Stimulated activated CD4-positive, alpha-beta T cell treated with anti-CD3 and anti-CD28 coated beads, TNF-alpha, amount 100 ng/mL, for 4 hours (primary cell): ENCODE measurements at places on chromosomes 12 and 14.

DNA sequence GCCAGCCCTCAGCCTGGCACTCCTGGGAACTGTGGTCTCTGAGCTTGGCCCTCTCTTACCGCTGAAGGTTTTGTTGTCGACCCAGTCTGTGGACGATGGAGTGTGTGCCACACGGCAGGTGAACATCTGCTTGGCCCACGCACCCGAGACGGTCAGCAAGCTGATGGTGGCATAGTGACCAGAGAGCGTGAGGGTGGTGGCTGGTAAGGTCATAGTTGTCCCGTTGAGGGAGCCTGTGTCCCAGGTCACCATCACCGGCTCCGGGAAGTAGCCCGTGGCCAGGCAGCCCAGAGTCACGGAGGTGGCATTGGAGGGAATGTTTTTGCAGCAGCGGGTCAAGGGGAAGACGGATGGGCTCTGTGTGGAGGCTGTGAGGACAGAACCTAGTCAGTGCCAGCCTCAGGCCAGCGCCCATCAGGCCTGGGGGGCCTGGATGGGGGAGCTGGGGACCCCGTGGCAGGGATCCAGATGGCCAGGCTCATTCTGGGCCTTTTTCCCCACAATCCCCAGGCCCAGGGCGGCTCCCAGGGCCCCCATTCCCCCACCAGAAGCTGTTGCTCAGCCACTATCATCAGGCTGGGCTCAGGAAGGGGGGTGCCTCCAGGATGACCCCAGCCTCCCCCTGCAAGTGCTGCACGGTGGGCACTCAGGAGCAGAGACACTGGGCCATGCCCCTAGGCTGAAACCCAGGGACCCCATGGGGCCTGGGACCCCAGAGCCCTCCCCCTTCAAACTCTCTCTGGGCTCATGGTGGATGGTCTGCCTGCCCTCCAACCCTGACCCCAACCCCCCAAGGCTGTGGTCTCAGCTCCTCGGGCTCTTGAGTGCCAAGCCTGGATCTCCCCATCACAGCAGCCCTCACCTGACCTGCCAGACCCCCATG, 75.2 kb downstream of the TMEM121 start:
- no peak for DNase-seq

DNA sequence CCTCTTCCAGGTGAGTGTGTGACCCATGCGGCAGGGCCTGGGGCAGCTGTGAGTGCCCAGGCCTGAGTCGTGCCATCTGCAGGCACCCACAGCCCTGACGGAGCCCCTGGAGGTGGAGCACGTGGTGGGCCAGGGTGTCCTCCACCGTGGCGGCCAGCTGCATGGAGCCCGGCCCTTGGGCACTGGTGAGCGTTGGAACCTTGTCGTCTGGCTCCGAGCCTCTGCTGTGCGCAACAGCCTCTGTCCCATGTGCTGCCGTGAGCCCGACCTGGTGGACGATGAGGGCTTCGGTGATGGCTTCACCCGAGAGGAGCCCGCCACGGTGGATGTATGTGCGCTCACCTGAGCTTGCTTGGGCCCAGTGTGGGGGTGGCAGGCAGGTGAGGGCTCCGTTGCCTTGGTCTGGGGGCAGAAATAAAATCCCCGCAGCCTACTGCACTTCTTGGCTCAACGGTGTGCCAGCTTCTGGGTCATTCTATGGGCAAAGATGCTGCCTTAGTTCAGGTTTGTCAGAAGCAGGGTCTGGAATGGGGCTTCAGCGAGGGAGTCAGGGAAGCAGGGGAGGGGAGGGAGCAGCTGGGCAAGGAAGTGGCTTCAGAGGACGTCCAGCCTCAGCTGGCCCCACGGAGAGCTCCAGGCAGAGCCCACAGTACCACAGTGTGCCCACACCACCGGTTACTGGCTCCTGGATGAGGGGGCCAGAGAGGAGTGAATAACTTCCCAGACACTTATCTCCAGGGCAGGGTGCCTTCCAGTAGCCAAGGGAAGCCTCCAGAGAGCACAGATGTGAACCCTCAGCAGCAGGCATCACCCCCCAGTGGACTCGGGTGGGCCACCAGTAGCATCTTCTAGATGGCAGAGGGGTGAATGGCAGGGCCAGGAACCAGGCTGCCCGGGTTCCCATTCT, 1.2 kb upstream of the ARL6IP4 start:
- no peak for DNase-seq

DNA sequence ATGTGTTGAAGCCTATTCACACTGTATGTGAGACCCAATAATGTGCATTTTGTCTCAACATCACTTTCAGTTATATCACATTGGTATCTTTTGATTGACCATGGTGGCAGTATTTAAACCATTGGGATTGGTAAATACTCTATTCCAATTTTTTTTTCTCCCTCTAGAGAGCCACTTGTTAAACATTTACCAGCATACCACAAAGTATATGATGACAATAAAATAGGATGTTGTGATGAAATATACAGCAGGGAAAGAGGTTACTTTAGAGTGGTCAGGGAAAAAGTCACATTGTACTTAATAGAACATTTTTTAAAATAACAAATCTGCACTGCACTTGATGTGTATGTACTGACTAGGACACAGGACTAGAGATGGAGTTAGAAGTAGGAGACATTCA, 5.6 kb upstream of the LIN7A start:
- DNase-seq: no peak

DNA sequence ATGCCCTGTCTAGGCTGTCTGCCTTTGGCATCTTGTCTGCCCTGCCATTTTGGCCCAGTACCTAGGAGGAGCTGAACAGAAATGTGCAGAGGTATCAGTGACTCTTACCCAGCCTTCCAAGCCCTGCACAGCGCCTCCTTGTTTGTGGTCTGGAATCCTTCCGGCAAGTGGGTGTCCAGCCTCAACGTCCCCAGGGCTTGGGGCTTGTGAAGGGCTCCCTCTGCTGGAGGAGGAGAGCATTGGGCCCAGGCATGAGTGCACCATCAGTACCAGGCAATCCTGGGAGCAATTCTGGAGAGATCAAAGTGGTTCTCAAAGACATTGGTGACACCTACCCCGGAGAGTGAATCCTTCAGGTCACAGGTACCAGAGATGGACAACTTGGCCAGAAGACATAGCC, 2.4 kb upstream of the TCL1B start:
- no peak for DNase-seq

GRCh38 chr12:89664441-89664840, 44.2 kb downstream of the ATP2B1 start:
- no peak for DNase-seq

DNA sequence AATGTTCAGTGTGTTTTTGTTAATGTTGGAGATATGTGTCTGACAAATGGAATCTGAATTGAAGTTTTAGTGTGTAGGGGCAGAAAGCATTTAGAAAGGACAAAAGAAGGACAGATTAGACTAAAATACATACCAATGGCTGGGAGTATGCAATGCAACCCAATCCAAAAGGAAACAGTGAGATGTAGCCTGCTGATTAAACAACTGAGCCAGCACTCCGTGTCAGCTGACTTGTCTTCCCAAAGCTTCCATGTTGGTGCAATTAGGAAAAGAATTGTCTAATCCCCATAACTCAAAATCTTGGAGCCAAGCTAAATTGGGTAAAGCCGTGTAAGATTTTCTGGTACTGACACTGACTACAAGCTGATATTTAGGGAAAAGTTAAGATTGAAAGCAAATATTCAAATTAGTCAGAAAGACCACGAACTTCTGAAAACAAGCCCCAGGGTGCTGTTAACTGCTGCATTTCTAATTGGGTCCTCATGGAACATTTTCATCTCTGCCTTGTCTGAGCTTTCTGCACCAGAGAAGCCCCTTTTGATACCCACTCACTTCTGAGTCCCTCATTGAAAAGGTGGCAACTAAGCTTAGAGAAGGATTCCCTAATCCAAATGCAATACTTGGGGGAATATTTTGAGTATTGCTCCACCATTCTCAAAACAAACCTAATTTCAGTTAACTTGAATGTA, 109.1 kb downstream of the DAD1 start:
- DNase-seq: no peak

DNA sequence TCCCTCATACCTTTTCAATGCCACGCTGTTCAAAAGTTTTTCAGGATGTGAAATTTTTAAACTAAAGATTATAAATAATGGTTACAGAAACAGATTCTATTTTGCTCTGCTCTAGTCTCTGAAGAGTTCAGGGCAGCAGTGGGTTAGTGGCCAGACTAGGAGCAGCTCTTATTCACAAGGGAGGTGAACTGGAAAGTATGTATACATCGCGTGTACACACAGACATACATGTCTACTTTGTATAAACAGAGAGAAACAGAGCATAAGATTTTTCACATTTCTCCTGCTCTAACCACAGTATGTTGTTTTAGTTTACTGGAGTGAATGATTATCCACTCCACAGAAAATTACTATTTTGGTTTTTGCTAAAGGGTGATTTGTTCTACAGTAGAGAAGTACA, 74.4 kb upstream of the CRY1 start:
- DNase-seq: no peak

- no peak for DNase-seq
Observed at GRCh38 chr12:105222726-105223351, 13.1 kb downstream of the APPL2 start.

GRCh38 chr12:107335802-107336570, 242.6 kb upstream of the CRY1 start:
- no peak for DNase-seq

- DNase-seq: no peak
Observed at GRCh38 chr12:131455581-131456110, 255.2 kb upstream of the SFSWAP start.

GRCh38 chr14:33510063-33510481, 440.8 kb downstream of the EGLN3 start:
- DNase-seq: no peak

- DNase-seq: no peak
Observed at GRCh38 chr12:52220477-52220876, 12.6 kb upstream of the KRT7 start.

DNA sequence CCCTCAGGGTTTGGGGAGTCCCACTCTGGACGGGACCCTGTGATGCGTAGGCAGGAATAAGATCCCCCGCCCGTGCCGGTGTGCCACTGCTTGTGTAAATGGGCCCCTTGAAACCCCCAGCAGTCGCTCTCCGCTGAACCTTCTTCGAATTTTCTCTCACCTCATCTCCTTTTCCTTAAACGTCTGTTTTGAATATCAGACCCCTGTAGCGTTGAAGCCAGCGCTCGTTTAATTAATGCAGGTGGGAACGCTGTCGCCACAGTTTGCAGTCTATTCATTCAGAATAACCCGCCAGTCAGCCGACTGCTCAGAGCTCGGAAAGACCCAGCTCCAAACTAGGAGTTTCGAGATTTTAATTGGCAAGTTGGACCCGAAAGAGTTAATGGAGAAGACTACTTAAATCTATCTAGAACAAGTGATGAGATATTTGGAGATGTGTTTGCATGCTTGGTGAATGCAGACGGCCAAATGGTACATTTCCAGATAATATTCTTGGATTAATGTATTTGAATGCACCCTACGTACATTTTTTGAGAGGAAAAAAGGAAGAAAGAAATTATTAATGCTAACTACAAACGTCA, 739 bp upstream of the PPP2R5E start:
- no peak for DNase-seq

DNA sequence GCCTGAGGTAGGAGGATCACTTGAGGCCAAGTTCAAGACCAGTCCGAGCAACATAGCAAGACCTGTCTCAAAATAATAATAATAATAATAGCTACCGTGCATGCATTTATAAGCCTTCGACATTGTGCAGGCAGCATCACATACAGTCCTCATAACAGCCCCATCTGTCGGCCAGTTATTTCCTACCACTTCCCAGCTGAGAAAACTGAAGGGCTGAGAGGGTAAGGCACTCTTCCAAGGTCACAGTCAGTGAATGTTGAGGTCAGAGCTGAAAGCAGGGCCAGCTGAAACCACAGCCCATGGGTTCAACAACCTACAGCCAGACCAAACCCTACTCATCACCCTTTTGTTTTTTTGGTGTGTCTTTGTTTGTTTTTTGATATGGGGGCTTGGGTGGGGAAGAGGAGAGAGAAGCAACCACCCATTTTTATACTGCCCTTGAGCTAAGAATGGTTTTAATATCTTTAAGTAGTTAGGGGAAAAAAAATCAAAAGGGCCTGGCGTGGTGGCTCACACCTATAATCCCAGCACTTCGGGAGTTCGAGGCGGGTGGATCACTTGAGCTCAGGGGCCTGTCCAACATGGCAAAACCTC, 16.8 kb upstream of the ITPK1 start:
- no peak for DNase-seq

GRCh38 chr12:120961604-120962531, 16.5 kb upstream of the HNF1A start:
- no peak for DNase-seq

- no peak for DNase-seq
Observed at GRCh38 chr12:13573698-13574321, 377.3 kb downstream of the EMP1 start.

- no peak for DNase-seq
Observed at GRCh38 chr12:113194971-113195391, 9.5 kb downstream of the RITA1 start.

DNA sequence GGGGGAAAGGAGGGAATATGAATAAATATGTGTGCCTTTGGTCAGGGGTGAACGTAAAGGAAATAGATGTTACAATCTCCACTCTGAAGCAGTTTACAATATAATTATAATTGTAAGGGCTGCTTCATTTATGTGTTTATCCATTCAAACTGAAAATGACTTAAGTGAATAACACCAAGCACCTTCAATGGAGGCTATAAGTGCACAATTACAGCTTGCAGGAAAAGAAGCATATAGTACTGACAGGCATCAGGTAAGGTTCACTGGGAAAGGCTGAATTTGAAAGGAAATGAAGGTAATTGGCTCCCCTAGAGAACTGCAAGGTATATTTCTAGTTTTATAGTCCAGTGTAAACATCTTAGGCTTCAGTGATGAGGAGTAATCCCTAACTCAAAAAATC, 192.7 kb downstream of the STXBP6 start:
- DNase-seq: no peak

DNA sequence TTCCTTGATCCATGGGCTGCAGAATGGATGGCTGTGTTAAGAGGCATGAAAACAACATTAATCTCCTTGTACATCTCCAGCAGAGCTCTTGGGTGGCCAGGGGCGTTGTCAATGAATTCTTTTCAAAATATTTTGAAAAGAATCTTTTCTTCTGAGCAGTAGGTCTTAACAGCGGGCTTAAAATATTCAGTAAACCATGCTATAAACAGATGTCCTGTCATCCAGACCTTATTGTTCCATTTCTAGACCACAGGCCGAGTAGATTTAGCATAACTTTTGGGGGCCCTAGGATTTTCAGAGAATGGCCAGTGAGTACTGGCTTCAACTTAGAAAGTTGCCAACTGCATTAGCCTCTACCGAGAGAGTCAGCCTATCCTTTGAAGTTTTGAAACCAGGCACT, 130.2 kb downstream of the RAD51B start:
- DNase-seq: no peak

GRCh38 chr14:76844223-76844622, 18.0 kb downstream of the LRRC74A start:
- peak; percentile 36 for DNase-seq
